Left ventricle myocardium superior (tissue), 1 donor: ENCODE measurements at places on chromosomes 4 and X. TPM values are rescaled to one million over a fixed set of nuclear protein-coding genes. Genes with fewer than 3 reads are reported as not detected.

DNA sequence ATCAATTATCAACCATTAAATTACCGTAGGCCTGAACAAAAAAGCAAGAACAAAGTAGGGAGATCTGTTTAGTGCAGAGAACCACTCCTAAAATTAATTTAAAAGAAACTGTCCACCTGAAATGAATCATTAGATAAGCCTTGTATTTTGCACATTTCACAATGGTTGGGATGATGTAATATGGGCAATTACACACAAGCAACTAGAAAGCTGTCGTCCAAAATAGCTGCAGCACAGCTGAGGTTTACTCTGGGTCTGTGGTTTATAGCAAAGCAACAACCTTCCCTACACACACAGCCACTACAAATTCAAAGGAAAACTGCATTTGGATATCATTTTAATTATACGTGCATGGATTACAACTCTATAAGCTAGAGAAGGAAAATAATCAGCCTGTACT, 28.5 kb downstream of the PCDH19 start:
- DNase-seq, result no peak

DNA sequence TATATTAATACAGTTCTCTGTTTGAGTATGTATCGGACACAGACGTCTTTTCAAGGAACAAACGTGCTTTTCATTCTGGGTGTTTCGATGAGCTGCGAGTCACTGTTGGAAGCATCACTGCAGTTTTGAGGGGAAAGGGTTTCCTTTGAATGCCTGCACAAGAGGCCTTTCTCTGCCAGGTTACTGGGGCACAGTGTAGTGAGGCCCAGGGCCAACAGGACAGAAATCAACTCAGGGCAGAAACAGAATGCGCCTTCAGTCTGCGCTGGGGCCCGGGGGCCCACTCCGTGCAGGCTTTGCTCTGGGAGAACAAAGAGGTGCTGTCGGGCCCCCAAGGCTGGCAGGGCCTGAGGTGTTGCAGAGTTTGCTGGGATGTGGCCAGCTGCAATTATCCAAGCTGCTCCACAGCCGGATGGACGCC, 2.3 kb upstream of the PPP2R3B start:
- DNase-seq, result peak; percentile 27

- DNase-seq, result no peak
Observed at GRCh38 chr4:94369046-94369445, 26.4 kb upstream of the HPGDS start.

- DNase-seq, result no peak
Observed at GRCh38 chr4:87243426-87244053, 23.1 kb upstream of the KLHL8 start.

The CC2D2A gene
- total RNA-seq, result 8.2 TPM

The ADH4 gene
- total RNA-seq, result not detected

The MUC7 gene
- not detected for total RNA-seq

The PPP1R3F gene
- total RNA-seq, result 22.1 TPM
